ENCODE measurements at places on chromosomes 5 and 9.
A peak's percentile ranks its signal among the peaks of the same experiment; 100 is the strongest.

DNA sequence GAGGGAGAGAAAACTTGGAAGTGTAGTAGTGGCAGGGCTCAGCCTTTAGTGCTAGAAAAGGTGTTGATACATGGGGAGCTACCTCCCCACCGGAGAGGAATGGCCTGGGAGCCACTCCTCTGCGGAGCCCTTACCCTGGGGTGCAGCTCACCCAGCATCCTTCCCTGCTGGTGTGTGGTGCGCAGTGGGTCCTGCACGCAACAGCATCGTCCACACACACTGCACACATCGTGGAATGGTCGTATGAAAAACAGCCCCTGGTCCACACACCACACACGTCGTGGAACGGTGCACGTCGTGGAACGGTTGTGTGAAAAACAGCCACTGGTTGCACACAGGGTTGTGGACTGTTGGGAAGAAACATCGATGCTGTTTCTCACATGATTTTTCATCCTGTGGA, 16.1 kb upstream of the AHRR start:
- no peak for DNase-seq

- DNase-seq, result no peak
These were observed 465.0 kb downstream of the MTRR start for GRCh38 chr5:8333977-8334376.

- DNase-seq, result no peak
These were observed 7.9 kb downstream of the SLC2A6 start for GRCh38 chr9:133470988-133471387.

DNA sequence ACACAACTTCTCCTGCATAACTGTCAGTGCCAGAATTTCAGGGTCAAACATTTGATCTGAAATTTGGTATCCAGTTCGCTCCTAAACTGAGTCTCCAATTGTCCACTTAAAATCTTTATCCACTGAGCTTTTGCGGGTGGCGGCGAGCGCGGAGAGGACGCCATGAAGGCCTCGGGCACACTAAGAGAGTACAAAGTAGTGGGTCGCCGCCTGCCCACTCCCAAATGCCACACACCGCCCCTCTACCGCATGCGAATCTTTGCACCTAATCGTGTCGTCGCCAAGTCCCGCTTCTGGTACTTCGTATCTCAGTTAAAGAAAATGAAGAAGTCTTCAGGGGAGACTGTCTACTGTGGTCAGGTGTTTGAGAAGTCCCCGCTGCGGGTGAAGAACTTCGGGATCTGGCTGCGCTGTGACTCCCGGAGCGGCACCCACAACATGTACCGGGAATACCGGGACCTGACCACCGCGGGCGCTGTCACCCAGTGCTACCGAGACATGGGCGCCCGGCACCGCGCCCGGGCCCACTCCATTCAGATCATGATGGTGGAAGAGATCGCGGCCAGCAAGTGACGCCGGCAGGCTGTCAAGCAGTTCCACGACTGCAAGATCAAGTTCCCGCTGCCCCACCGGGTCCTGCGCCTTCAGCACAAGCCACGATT, 913.7 kb upstream of the DMAC1 start:
- DNase-seq, result no peak

- DNase-seq, result no peak
These were observed 51.2 kb upstream of the ZNF366 start for GRCh38 chr5:72558383-72558782.

DNA sequence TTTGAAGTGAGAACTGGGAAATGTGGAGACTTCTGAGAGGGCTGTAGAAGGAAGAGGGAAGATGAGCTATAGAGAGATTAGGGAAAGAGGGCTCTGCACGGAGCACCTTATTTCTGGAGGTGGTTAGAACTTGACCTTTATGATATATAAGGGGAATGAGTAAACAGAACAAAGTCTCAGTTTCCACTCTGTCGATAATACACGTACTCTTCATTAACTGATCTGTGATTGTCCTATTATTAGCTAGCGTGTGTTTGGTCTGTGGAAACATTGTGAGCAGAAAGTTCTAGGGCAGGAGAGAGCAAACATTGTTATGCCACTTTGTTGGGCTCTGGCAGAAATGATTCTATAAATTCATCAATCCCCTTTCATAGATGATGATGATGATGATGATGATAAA, 118.5 kb downstream of the UGCG start:
- no peak for DNase-seq

DNA sequence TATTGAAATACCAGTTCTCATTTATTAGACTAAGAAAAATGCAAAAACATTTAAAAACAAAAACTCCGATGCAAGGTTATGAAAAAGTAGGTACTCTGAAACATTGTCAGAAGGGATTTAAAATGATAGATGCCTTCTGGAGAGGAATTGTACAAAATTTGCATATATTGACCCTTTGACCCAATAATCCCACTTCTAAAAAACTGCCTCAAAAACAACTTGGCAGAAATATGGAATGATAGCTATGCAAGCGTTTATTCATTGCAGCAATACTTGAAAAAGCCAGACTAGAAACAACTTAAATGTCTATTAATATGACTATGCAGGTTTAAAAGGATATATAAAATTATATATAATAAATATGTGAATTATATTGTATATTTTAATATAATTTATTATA, 118.4 kb downstream of the PLK2 start:
- DNase-seq, result no peak

DNA sequence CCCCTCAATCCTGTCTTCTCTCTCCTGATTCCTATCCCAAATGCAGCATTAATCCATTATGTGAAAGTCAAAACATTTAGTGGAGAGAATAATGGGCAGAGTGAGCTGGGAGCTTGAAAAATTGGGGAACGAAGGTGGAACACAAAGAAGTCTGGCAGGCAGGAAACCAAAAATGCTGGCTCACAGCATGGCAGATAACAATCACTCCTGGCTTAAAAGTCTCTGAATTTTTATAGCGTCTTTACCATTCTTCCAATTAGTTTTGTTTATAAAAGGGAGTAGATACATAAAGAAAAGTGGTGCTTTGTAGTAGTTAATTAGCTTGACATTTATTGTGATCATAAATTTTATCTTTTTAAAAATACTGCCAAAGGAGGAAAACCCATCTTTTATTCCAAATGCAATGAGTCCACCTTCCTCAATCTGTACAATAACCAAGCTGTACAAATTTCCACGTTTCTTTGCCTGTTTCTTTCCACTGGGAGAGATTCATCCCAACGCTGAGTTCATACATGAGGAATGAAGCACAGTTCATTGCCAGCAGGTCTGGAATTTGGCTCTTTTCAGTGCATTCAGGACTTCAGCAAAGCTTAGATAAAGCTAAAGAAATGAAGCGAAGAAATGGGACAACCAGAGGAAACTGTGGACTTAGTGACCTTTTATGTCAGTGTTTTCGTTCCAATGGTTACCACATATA, 174.7 kb downstream of the HMHB1 start:
- peak; percentile 90 for DNase-seq
